CD4-positive, alpha-beta T cell treated with Interleukin-15 for 4 hours (primary cell): ENCODE measurements at places on chromosomes 7 and 10.

DNA sequence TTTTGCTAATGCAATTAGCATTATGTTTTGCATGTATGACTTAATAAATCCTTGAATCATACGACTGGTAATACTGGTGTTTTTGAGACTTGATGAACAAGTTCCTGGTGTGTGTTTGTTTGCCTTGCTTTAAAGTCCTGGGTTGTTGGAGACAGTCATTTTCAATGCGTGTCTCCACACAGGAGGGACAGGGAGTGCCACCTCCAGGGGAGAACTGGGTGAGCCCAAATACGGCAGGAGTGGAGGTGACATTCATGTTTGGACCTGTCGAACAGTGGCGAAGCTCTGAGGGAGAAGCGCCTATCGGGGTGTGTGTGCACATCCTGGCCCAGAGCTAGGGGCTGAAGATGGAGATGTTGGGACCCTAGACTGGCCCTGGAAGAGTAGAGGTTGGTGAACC is 43.8 kb downstream of the DAGLB start:
- no peak for DNase-seq

- no peak for DNase-seq
Observed at GRCh38 chr10:8282340-8282739, 227.9 kb downstream of the GATA3 start.

DNA sequence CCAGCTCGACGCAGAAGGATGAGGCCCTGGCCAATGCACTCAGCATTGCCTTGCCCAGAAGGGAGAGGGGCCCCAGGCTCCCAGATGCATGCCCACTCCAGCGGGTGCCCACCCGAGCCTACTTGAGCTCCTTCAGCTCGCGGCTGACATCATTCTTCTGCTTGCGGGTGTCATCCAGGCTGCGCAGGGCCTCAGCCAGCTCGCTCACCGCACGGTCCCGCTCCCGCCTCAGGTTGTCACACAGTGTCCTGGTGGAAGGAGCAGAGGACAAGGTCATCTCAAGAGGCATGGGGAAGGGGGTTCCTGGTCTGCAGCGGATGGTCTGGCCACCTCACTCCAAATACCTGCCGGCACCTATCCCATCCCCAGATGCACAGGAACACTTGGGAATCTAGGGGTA is 92.8 kb downstream of the DLG5 start:
- DNase-seq = no peak

DNA sequence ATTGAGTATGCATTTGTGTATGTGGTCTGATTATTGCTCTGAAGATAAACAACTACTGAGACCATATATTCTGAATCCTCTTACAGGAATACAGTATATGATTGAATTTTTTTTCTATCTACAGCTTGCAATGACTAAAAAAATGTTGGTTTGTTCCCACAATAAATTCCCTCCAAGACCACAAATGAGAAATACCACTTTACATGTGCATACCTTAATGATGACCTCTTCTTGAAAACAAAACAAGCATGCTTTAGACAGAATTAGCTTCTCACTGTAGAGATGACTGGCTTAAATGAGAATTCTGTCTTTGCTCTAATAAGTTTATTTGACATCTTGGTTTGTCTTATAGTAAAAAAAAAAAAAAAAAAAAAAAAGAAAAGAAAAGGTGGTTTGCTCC is 241.5 kb downstream of the PCDH15 start:
- no peak for DNase-seq

GRCh38 chr10:24307696-24308485 is 99.0 kb downstream of the KIAA1217 start:
- no peak for DNase-seq

DNA sequence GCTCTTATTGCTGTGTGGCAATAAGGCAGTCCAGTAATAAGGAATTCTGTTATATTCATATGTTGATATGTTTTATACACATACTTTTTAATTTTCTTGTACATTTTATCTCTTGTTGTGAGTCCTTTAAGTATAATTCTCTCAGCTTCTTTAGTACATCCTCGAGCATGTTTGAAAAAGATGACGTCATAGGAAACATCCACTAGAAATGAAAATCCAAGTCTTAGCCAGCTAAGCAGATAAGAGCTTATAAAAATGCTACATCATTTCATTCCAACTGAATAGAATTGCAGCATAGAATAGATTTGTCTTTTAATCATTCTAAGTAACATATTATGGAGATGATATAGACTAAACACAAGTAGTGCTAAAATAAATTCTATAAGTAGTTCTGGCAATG is 283.7 kb upstream of the FZD1 start:
- no peak for DNase-seq

DNA sequence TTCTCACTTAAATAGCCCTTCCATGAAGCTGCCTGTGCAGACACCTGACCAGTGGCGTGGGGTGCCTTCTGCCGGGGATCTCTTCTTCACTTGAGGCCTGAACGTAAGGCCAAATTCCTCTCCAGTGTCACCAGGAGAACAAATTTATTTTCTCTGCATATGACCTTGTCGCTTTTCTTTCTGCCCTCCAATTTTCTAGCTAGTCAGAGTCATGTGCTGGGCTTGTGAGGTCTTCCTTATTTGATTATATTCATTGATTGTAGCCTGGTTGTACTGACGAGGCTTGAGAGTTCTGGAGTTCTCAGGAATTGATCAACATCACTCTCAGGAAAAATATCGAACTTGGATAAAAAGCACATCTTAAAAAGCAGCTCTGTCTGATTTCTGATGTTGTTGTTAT is 255.7 kb downstream of the BUB3 start:
- DNase-seq = no peak

DNA sequence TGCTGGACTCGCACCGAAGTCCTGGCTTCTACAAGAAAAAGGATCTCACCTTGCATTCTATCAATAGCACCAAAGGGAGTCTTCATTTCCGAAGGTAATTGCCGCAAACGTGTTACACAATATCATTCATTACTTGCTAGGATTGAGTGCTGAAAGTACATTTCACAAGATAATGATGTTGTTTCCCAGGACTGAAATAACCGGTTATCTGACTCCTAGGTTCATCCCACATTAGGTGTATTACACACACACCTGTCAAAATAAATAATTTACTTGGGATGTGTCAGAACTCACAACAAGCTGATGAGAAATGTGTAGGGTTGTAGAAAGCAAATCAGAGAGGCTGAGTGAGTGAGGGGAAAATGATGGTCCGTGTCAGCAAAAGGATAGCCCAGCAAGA is 219.4 kb upstream of the RHOBTB1 start:
- DNase-seq = no peak

DNA sequence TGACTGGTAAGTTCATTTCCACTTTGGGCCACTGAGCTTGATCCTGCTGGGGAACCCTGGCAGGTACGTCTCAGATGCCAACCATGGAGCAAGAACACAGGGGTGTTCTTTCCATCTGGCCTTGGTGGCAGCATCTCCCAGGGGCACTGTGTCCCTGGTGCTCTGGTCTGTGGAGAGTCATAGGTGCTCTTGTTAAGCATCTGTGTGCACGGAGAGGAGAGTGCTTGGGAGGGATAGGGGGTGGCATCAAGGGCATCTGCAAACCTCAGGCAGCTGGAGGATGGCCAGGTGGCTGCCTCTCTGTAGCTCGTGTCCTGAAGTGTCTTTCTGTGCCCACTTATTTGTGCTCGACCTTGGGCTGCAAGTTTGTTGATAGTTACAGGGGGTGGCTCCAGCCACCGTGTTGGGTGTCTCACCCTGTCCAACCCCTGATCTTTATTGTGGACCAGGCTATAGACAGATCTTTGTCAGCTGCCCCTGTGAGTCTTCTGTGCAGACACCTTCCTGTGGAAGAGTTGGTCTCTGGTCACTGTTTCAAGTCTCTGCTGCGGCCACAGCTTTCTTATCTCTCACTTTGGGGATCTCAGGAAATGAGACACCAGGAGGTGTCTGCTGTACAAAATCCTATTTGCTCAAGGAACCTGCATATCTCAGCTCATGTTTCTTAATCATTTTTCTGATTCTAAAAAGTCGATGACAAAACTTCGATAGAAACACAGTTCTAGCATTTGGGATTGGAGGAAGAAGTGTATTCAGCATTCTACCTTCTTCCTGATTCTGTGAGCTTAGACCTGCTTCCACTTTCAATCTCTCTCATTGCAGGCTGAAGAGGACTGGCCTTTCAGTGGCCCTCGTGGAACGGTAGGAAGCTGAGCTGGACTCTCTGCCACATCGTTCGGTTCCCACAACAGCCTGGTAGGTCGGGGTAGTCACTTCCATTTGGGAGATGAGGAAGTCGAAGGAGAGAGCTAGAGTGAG is 17.2 kb upstream of the GIMAP8 start:
- no peak for DNase-seq

- DNase-seq = no peak
Observed at GRCh38 chr10:44781131-44781530, 130.0 kb upstream of the TMEM72 start.

DNA sequence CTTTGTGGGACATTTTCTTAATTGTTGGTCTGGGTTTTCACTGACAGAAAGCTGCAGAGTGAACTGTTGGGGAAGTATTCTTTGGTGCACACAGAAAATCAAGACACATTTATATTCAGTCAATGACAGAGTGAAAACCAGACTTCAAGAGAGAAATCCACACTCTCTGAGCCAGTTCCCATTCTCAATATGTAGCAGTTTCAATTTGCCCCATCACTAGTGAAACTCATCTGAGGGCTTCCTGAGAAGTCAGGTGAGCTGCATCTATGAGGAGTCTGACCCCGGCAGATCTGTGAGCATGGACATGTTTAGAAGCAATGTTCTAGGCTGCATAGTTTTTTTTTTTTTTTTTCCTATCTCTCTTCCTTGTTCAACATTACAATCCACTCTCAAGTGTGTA is 163.7 kb upstream of the AHR start:
- no peak for DNase-seq

GRCh38 chr7:36710186-36710791 is 14.0 kb downstream of the AOAH start:
- no peak for DNase-seq

DNA sequence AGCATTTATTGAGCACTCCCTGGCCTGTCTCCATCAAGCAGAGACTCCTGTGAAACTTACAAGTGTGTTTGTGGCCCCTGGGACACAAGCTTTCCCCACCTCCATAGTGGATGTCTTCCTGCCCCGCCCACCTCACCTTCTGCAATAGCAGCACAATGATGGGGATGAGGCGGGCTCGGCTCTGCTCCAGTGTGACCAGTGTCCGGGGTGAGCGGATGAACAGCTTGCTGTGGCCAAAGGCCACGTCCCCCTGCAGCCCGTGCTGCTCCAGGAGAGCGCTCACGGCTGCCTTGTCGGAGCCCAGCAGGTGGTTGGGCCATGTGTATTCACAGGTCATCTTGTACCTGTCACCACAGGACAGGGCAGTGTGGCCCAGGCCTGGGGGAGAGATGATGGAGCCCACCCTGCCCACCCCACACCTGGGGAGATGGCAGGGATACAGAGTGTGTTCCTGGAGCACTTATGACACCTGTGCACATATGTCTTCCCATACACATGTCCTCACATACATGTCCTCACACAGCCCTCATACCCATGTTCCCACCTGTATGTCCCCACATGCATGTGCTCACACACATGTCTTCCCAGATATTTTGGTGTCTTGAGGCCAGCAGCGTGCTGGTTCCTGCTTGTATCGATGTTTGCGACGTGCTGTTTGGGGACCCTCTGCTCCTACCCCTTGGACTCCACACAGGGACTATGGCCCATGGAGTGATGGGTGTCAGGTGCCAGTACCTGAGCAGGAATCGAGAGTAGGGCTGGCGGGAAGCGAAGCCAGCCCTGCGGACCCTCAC is 12.7 kb downstream of the MYO1G start:
- no peak for DNase-seq

DNA sequence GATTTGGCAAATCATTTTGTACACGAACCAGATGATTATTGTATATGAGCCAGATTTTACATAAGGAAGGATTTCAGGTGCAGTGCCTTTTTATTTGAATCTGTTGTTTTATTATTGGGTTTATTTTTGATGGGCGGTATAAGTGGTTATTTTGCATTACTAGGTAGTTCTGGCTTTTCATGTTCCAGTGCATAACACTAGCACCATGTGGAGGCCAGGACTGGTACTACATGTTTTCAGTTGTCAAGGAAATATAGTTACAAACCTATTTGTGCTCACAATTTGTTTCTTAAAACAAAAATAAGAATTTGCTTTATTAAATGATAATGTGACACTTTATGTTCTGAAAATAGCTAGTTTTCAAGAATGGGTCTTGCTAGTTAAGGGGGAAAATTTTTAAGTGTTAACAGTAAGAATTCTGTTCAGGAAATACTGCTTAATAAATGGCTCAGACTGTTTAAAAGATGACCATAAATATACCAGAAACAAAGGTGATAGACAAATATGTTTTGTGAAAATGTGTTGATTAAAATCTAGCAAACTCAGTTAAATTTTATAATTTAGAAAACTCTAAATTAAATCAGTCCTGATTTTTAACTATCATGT is 7.1 kb upstream of the SEMA3E start:
- no peak for DNase-seq

DNA sequence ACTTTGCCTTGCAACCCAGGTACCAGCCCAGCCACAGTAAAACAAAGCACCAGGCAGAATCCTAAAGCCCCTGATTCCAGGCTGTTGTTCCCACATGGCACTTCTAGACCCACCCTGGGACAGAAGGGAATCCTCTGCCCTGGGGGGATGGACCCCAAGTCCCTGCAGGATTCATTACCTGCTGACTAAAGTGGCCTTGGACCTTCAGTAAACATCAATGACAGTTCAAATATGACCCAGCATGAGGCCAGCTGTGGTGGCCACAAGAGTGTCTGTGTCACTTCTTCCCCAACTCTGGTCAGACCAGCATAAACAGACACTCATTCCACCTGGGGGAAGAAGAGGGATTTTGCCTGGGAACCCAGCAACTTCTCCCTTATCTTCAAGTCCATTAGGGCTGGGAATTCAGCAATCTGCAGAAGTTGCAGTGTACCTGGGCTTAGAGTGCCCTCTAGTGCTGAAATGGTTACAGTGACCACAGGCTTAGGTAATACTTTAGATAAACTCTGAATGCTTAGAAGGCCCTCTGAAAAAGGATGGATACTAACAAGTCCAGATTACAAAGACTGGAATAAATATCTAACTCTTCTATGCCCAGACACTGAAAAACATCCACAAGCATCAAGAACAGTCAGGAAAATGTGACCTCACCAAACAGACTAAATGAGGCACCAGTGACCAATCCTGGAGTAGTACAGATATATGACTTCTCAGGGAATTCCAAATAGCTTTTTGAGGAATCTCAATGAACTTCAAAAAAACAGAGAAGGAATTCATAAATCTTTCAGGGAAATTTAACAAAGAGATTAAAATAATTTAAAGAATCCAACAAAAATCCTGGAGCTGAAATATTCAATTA is 108.5 kb upstream of the TMEM168 start:
- DNase-seq = peak; percentile 43

DNA sequence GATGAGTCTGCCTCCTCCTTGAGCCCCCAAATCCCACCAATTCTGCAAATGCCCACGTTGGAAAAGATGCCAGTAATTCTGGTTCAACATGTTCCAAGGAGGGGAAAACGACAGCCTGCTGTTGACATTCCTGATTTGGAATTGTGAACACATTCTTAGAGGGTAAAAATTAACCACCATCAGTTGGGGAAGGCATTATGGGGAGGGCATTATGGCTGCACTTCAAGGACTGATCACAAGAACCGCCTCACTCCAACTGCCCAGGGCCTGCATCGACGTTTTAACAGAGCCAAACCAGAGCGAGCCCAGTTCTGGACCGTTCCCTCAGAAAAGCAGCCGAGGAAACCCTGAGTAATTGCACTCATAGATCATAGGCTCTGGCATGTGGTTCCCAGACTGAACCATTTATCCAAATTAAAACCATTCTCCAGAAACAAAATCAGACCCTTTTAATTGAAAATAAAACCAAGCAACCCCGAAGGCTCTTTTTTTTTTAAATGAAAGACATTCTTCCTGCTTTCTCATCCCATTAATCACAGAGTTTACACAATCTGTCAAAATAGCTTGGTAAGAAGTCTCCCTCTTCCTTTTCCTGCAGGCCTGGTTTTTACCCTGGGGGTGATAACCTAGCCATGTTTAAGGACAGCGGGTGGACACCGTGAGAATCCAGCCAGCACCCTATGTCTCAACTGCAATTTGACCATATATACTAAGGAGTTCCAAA is 8.0 kb downstream of the TNS3 start:
- DNase-seq = no peak
